ENCODE measurements at places on chromosomes 3 and 15.

DNA sequence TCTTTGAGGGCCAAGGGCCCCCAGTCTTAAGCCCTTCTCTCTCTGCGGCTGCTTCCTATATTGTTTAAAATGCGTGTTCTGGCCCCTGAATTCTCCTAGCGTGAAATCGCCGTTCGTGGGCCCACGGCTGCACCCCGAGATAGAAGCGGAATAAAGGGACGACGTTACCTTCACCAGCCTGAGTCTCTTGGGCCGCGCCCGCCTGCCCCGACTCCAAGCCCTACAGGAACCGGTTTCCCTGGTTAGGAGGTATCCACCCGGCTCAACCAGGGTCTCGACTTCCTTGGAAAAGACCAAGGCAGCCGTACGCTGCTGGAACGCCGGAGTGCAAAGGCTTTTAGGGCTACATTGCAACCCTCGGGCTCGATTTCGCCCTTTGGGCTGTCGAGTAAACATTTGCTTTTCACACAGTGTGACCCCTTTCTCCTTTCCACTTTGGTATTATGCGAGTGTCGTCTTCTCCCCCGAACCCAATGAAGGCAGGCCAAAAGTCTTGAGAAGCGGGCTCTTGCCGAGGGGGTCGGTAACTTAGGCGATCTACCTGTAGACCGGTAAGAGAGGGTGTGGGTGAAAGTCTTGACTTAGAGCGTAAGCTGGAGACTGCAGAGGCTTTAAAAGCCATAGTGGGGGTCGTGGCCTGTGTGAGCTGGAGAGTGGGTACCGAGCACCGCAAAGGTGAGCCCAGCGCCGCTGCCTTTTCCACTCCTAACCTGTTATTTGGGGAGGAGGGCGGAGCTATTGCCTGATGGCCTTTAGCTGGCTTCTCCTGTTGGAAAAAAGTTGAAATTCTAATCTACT is 2.0 kb downstream of the TRIM71 start:
- DNase-seq, result no peak

GRCh38 chr3:154428286-154429206 is 1.4 kb downstream of the GPR149 start:
- DNase-seq, result no peak

DNA sequence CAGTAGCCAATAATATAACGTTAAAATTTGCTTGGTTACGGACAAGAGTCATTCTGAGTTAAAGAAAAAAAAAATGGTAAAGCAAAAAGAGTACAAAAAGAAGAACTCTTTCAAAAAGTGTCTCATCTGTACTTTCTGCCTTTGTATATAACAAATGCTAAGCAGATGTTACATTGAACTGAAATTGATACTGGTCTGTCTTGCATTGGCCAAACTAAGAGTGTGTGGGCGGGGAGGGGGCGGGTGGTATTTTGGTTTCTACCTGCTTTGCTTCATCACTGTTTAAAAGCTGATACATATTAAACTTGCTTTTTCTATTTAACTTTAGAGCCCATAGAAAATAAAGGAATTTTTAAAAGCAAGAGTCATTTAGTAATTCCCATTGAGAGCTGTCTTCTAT is 215.0 kb upstream of the THBS1 start:
- DNase-seq, result no peak

- DNase-seq, result no peak
Measured at GRCh38 chr3:82044930-82045705, 283.7 kb upstream of the GBE1 start.

GRCh38 chr3:141610939-141611338 is 124.1 kb downstream of the RASA2 start:
- no peak for DNase-seq

- no peak for DNase-seq
Measured at GRCh38 chr3:130677343-130677742, 69.3 kb downstream of the PIK3R4 start.

DNA sequence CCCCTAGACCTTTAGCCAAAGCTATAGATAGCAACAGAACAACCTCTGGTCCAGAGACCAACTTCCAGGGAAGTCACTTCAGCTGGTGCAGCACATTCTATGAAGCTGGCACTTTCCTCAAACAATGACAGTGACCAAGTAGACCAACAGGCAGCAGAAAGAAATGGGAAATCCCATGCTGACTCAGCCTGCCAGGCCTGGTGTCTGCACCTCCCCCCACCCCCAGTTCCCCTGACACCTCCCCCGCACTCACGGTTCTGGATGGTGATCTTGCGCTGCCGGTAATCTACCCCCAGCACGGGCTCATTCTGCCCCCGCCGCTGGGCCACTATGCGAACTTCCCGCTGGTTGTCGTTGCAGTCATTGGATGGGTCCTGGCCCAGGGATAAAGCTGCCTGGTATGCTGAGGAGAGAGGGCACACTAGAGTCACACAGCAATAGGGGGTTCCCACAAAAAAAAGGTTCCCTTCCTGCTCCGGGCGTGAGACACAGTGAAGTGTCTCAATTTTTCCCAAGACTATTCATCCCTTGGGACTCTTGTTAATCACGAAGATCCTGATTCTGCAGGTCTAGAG is 17.0 kb downstream of the ILDR1 start:
- DNase-seq, result no peak

- DNase-seq, result no peak
Measured at GRCh38 chr15:92336419-92336987, 57.2 kb upstream of the ST8SIA2 start.

GRCh38 chr3:161096771-161097367 is 8.3 kb downstream of the B3GALNT1 start:
- no peak for DNase-seq

GRCh38 chr15:77564341-77564740 is 68.4 kb downstream of the LINGO1 start:
- no peak for DNase-seq

GRCh38 chr3:123292321-123293310 is 90.9 kb downstream of the SEC22A start:
- DNase-seq, result no peak

GRCh38 chr15:87633525-87633924 is 623.0 kb downstream of the NTRK3 start:
- DNase-seq, result no peak

DNA sequence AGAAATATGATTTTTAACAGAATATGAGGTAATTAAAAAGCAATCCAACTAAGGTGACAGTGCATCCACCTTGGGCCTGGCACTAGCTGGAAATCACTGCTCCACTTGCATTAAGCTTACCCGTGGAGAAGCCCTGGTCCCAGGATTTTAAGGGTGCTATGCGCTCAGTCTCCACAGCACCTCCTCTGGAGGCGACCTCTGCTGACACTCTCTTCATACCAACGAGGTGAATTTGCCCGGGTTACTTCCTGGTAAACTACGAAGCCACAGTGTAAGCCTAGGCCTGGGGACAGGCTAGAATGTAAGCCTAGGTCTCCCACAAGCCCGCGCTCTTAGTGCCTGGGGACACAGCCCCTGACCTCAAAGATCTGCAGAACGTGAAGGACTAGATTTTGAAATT is 793 bp downstream of the APOD start:
- DNase-seq, result no peak

DNA sequence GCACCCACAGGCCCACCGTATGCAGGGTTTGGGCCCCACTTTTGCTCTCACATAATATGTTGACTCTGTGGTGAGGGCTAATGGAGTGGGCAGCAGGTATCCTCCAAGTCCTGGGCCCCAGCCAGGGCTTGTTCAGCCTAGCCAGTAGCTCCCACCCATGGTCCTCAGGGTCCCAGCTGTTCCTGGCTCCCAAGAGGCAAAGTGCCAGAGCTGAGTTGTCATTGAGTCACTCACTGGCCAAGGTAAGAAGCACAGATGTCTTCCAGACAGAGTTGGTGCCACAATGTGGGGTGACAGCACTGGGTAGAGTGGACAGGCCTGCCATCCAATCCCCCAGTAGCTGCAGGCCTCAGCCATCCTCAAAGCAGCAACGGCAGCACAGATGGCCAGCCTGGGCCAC is 4.3 kb downstream of the SHF start:
- DNase-seq, result no peak

DNA sequence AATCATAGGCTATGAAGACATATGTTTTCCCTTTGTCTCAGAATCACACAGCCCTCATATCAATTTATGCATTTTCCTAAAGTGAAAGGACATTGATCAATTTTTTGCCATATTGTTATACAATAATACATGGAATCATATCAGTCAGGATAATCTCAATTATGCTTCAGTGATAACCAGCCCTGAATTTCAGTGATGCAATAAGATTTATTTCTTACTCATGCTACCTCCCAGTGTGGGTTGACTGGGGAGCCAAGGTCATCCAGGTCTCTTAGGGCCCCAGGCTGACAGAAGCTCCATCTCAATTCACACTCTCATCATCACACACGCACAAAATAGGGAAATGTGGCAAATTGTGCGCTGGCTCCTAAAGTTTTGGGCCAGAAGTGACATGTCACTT is 44.2 kb upstream of the TNIK start:
- no peak for DNase-seq

GRCh38 chr15:70243686-70244540 is 146.2 kb upstream of the TLE3 start:
- no peak for DNase-seq

DNA sequence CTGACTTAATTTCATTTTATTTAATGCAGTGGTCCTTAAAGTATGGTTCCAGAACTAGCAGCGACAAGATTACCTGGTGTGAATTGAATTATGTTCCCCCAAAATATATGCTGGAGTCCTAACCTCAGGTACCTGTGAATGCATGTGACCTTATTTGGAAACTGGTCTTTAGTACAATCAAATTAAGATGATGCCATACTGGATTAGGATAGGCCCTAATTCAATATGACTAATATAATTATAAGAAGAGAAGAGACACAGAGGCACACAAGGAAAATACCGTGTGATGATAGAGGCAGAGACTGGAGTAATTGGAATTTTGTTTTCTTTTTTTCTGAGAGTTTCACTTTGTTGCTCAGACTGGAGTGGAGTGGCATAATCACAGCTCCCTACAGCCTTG is 12.6 kb upstream of the SPATA16 start:
- no peak for DNase-seq

GRCh38 chr15:39580485-39581241 is at the start of gene THBS1:
Gene THBS1 (plus strand): TSS chr15:39581079. CDS start chr15:39581858, 779 bp downstream.
- DNase-seq, result peak; percentile 51

DNA sequence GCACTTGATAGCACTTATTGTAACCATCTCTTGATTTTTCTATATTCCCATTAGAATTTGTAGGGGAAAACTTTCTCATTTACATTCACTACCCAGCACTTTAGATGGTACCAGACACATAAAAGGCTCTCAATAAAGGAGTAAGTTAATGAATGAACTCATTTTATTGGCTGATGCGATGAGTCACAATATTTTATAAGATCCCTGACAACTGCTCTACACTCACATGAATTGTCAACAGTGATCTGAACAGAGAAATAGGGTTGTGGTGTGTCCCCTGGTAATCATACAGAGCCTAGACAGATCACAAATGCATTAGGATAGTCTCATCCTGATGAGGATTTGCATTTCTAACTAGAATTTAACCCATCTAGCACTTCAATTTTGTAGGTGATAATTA is 567.6 kb upstream of the ARPP21 start:
- no peak for DNase-seq

Measured in stimulated activated CD4-positive, alpha-beta T cell treated with anti-CD3 and anti-CD28 coated beads, Interleukin-4, amount 100 ng/mL, for 4 hours (primary cell).